ENCODE measurements at places on chromosomes 6 and 20.
A peak's percentile ranks its signal among the peaks of the same experiment; 100 is the strongest.

DNA sequence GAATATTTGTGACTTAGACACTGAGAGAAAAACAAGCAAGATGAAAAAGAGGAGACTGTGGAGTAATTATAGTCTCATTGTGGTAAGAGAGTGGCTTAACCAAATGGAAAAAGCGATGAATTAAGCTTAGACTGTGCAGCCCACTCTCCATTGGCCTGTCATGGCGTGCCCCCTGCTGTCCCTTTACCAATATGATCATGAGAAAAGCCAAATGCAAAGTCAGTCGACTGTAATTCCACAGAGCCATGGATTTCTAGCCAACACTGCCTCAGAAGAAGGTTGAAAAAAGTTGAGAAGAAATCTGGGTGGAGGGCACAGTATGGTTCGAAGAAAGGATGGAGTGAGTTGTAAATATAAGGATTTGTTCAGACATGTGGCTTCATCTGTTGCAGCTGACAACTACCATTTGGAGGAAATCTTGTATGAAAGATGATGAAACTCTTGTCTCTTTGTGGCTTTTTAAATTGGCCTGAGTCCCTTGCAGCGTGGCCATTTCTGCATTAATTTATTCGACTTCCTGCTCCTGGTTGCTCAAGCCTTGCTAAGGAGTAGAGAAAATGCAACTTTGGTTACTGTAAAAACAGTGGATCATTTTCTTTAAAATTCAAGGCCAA is 251.4 kb downstream of the DOK5 start:
- no peak for DNase-seq

DNA sequence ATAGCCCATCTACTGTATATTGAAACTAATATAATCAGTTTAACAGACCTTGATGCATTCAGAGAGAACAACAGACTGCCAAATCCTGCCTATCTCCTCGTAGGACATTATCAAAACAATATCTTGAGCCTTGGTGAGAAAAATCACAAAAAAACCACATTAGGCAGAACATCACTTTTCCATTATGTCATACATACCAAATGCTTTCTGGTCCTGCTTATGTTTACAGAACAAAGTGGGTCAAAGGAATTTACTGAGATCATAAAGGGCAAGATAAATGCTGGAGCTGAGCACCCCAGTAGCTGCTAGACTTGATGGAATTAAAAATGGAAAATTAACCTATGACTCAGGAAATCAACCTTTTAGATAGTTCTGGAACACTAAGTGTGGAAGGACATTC is 195.3 kb upstream of the KCNK16 start:
- DNase-seq = no peak

DNA sequence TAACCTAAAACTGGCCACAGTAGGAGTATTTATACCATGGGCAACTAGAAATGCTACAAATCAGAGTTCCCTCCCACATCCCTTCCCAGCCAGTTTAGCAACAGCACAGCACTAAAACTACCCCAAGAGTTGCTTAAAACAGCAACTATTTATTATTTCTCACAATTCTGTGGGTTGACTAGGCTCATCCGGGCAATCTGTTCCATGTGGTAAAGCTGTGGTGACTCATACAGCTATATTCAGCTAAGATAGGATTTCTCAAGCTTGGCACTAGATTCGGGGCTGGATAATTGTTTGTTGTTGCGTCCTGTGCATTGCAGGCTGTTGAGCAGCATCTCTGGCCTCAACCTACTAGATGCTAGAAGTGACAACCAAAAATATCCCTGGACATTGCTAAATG is 8.6 kb upstream of the HECA start:
- DNase-seq = no peak

DNA sequence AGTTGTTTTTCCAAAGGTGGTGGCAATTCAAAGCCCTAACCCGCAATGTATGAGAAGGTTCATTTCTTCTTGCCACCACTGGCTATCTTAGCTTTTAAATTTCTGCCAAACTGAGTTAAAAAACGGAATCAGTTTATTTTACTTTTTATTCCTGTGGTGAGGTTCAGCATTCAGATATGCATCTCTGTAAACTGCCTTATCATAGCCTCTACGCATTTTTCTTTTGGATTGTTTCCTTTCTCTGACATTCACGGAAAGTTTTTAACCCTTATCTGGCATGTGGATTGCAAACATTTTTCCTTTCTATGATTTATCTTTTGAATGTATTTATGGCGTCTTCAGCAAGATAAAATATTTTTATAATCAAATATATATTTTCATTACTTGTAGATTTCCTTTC is 37.7 kb downstream of the AK9 start:
- DNase-seq = no peak

GRCh38 chr6:168162366-168162765 is 83.4 kb upstream of the FRMD1 start:
- DNase-seq = no peak

DNA sequence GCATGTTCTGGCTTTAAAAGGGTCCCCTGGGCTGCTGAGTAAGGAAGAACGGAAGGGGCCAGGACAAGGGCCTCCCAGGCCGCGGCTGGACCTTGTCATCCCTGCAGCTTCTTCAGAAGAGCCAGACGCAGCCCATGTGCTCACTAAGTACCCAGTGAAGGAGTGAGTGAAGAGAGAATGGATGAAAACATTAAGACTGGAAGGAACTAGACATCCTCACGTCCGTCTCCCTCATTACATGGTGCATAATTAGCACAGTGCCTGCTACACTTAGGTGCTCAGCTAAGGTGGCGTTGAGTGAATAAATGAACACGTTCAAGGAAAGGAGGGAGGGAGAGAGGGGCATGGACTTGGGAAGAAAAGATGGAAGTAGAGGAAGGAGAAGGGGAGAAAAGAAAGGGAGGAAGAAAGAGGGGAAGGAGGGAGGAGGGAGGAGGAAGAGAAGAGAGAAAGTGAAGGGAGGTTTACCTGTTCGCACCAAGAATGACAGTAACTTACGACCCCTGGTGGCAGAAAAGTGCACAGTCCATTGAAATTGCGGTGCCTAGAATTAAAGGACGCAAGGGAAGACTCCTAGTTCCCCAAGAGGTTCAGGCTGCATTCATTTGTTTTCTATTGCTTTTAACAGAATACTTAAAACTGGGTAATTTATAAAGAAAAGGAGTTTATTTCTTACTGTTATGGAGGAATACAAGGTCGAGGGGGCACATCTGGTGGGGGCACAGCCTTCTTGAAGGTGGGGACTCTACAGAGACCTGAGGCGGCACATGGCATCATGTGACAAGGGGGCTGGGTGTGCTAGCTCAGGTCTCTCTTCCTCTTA is 8.0 kb downstream of the TP53RK start:
- DNase-seq = peak; percentile 47

GRCh38 chr6:108846101-108846500 is 2.1 kb upstream of the ARMC2 start:
- no peak for DNase-seq

- no peak for DNase-seq
Measured at GRCh38 chr6:152957796-152958195, 25.0 kb downstream of the FBXO5 start.

GRCh38 chr6:143037470-143037869 is 23.2 kb upstream of the AIG1 start:
- DNase-seq = no peak

- DNase-seq = no peak
Measured at GRCh38 chr6:101296169-101296960, 97.1 kb upstream of the GRIK2 start.

- no peak for DNase-seq
Measured at GRCh38 chr6:169131390-169131789, 122.3 kb downstream of the THBS2 start.

GRCh38 chr6:138912308-138912707 is 75.7 kb downstream of the REPS1 start:
- no peak for DNase-seq

DNA sequence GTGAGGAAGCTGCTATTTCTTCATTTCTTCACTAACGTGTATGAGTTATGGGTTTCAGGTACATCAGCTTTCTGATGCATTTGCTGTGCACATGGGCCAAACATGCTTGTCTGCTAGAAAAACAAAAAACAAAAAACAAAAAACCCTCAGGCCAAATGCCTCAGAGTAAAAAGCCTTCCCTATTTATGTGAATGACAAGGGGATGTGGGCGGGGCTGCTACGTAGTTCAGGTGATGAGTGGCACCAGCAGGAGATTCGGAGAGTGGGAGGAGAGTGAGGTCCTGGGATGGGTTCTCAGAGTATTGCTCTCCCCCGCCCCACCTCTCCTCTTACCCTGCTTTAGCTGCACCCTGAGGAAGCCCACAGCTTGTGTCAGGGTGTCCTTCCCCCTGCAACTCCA is 596.8 kb upstream of the JAG1 start:
- DNase-seq = no peak

DNA sequence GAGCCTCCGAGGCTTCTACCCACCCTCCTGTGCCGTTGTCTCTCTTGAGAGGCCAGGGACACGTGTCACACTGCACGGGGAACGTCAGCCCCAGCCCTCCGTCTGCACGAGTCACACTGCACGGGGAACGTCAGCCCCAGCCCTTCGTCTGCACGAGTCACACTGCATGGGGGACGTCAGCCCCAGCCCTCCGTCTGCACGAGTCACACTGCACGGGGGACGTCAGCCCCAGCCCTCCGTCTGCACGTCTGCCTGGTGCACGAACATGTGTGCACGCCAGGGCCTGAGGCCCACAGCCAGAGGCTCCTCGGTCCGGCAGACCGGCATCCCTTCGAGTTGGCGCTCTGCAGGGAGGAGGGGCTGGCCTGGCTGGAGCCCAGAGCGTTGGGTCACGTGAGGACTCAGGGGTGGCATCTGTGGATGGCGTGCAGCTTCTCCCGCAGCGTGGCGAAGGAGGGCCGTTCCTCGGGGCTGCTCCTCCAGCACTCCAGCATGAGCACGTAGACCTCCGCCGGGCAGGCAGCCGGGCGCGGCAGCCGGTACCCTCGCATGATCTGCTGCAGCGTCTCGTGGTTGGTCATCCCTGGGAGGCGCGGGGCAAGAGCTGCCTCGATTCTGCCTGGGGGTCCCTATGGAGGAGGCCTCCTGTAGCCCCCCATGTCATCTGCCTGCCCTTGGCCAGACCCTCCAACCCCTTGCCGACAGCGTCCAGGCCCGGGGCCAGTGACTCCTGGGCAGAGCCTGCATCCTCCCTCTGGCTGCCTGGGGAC is 3.4 kb upstream of the PTK6 start:
- DNase-seq = no peak

- no peak for DNase-seq
Measured at GRCh38 chr6:139443231-139444112, 69.0 kb upstream of the CITED2 start.

GRCh38 chr6:136656121-136656520 is 105.9 kb upstream of the MAP7 start:
- DNase-seq = no peak

DNA sequence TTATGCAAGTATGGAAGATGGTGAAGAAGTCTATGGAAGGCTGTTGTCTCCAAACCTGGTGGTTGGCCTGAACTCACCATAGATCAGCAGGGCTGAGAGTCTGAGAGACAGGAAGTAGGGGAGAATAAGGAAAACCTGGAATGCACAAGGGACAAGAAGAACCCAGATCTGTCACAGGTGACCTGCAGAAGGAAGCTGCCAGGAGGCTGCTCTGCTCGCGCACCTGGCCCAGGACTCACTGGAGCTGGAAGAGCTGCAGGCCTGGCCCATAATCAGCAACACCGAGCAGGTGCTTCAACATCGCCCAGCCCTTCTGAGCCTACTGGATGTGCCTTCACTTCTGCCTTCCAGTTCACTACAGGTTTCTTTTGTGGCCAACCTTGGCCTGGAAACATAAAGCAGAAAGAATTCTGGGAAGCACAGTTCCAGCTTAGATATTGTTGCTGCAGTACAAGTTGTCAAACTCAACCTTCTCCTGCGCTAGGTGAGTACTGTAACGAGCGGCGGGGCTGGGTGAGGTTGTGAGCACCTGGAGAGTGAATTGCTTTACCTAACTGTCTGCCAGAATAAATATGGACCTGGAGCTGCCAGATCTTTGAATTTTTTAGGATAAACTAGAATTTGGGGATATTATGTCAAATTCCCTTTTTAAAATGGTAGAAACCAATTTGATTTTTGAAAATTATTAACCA is 82.4 kb downstream of the CDH26 start:
- no peak for DNase-seq

DNA sequence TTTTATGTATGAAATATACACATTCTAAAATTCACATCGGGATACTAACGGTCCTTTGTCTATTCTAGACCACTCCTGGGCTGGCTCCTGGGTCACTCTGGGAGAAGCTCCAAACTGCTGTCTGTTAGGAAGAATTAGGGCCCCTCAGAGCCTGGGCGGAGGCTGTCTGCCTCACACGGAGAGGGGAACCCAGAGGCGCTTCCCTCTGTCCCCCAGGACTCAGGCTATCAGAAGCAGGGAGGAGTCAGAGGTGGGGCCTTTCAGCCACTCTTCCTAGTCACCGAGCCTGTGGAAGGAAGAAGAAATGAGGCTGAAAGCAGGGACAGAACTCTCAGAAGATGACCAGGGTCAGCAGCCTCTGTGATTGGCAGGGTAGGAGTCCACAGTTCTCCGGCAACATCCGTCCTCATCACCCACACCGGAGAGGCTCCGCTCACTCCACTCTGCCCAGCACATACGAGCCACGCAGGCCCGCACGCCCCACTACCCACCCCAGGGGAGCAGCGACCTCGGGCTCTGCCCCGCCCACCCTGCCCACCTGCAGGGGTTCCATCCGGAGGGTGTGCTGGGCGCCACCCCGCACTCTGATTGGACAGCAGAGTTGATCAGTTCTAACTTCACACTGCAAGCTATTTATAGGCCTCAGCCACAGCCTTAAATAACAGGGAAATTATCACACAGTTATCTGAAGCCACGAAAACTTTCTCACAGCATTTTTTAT is 182.1 kb upstream of the AFDN start:
- no peak for DNase-seq

GRCh38 chr20:48686238-48687116 is 141.3 kb downstream of the PREX1 start:
- no peak for DNase-seq

DNA sequence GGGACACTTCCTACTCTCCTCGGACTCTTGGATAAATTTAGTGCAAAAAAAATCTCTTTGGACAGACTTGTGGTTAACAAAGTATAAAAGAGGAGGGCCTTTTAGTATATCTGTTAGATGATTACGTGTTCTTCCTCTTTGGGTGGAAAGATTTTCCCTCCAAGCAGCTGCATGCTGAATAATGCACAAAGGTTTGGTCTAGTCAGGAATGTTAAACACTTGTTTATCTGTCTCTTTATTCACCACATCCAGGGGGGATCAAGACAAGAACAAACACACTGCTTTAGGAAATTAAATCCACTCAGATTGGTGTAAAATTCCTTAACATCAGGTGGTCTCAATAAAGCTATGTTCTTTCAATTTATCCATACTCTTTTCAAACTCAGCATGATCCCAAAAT is 260.9 kb upstream of the CHD6 start:
- no peak for DNase-seq

- DNase-seq = no peak
Measured at GRCh38 chr6:34052918-34053608, 92.8 kb downstream of the GRM4 start.

Measured in stimulated activated CD4-positive, alpha-beta T cell treated with anti-CD3 and anti-CD28 coated beads, Interleukin-2, amount 100 ng/mL, for 4 hours (primary cell).